Psoas muscle (tissue), 8 donors: ENCODE measurements at places on chromosomes 6 and 20.

- peak overlapping the region; percentile 84 for H3K27ac ChIP-seq
- H3K36me3 ChIP-seq, result no peaks in the 10 kb centered on the region
- H3K4me1 ChIP-seq, result peaks cover 13% of the 10 kb centered on the region
- H3K4me3 ChIP-seq, result peak overlapping the region; percentile 88
- DNase-seq, result peak; percentile 73
These were observed 1.1 kb downstream of the SOX4 start for GRCh38 chr6:21594416-21595281.

- no peak overlapping the region for H3K4me3 ChIP-seq
- no peak for DNase-seq
- peaks cover 11% of the 10 kb centered on the region for H3K27me3 ChIP-seq
- H3K36me3 ChIP-seq, result no peaks in the 10 kb centered on the region
These were observed 135.4 kb downstream of the SMOC2 start for GRCh38 chr6:168576388-168576787.

GRCh38 chr20:3753098-3753497 is 14.5 kb downstream of the ADISSP start:
- no peak overlapping the region for H3K27ac ChIP-seq
- no peaks in the 10 kb centered on the region for H3K27me3 ChIP-seq
- H3K36me3 ChIP-seq, result no peaks in the 10 kb centered on the region
- no peaks in the 10 kb centered on the region for H3K4me1 ChIP-seq
- DNase-seq, result no peak

- H3K27ac ChIP-seq, result no peak overlapping the region
- no peaks in the 10 kb centered on the region for H3K4me1 ChIP-seq
- no peak overlapping the region for H3K4me3 ChIP-seq
- no peaks in the 10 kb centered on the region for H3K36me3 ChIP-seq
- DNase-seq, result no peak
These were observed 237.4 kb downstream of the PTPRK start for GRCh38 chr6:128282961-128283360.

- peaks cover 2% of the 10 kb centered on the region for H3K36me3 ChIP-seq
- H3K27me3 ChIP-seq, result no peaks in the 10 kb centered on the region
- no peaks in the 10 kb centered on the region for H3K4me1 ChIP-seq
- no peak overlapping the region for H3K4me3 ChIP-seq
- no peak for DNase-seq
- H3K27ac ChIP-seq, result no peak overlapping the region
These were observed 71.0 kb upstream of the MRAP2 start for GRCh38 chr6:83962582-83962981.

- H3K36me3 ChIP-seq, result no peaks in the 10 kb centered on the region
- H3K27ac ChIP-seq, result no peak overlapping the region
- DNase-seq, result no peak
- no peaks in the 10 kb centered on the region for H3K4me1 ChIP-seq
- no peaks in the 10 kb centered on the region for H3K27me3 ChIP-seq
These were observed 36.5 kb downstream of the SULF2 start for GRCh38 chr20:47748823-47749222.

DNA sequence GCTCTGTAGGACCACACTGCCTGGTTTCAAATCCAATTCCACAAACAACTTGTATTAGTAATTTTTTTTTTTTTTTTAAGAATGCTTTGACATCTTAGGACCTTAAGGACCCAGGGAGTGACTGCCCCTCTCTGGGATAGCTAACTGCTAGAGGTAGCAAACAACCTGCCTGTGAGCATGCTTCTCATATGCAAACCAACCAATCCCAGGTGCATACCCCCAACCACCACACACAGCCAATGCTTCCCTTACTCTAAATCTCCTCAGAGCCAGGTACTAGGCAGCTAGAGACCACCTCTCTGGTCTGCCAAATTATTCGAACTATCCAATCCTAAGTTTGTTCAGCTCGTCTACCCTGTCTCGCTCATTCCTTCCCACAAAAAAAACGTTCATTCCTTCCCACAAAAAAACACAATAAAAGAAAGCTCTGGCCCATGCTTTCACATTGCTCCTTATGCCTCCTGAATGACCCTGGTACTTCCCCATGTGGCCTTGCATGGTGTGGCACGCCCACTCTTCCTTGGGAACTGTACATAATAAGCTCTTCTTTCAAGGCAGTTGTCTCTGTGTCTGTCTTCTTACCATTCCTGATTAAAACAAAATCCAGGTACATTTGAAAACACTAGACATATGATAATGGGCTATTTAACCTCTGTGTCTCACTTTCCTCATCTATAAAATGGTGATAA is 6.4 kb downstream of the SERAC1 start:
- H3K27me3 ChIP-seq, result no peaks in the 10 kb centered on the region
- no peak overlapping the region for H3K4me3 ChIP-seq
- peaks cover under 1% of the 10 kb centered on the region for H3K4me1 ChIP-seq
- H3K36me3 ChIP-seq, result peaks cover 10% of the 10 kb centered on the region

DNA sequence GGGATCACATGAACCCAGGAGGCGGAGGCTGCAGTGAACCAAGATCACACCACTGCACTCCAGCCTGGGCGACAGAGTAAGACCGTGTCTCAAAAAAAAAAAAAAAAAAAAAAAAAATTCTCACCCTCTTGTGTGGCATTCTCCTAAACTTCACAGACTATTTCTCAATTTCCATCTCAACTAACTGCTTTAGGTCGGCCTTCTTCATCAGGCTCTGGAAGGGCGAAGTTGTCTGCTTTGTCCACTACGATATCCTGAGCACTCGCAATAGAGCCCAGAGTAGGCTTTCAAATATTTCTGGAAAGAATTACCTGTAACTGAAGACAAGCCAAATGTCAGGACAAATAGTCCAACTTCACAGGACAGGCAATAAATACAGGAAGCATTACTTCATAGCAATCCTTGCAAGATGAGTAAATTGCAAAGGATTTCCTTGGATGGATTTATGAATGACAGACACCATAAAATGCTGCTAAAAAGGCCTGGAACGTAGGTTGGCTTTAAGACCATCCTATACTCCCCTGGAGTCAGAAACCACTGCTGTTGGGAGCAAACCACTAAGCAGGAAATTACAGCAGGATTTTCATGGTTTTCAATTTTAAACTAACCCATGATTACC is 116.3 kb upstream of the SLC2A12 start:
- H3K27me3 ChIP-seq, result no peaks in the 10 kb centered on the region
- DNase-seq, result no peak
- peaks cover 13% of the 10 kb centered on the region for H3K36me3 ChIP-seq
- peak overlapping the region; percentile 98 for H3K27ac ChIP-seq
- peaks cover 36% of the 10 kb centered on the region for H3K4me1 ChIP-seq

DNA sequence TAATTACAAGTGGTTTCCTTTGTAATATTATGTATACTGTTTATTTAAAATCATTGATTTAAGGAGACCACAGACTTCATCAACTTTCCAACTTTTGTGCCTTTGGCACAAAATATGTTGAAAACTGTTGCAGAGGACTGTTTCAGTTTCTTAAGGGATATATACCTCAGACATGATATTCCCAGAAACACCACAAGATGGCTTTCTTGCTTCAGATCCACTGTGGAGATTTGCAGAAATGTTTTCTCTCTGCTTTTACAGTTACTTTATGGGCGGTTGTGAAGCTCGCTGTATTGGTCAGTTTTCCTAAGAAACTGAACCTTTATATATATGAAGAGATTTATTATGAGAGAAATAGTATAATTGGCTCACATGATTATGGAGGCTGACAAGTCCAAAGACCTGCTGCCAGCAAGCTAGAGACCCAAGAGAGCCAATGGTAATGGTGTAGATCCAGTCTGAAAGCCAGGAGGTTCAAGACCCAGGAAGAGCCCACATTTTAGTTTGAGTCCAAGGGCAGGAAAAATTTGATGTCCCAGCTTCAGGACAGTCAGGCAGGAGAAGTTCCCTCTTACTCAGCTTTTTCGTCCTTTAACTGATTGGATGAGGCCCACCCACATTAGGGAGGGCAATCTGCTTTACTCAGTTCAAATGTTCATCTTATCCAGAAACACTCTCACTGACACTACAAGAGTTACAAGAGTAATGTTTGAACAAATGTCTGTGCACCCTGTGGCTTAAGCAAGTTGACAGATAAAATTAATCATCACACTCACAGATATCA is 12.8 kb downstream of the ME1 start:
- no peak overlapping the region for H3K27ac ChIP-seq
- DNase-seq, result no peak
- H3K36me3 ChIP-seq, result no peaks in the 10 kb centered on the region
- no peaks in the 10 kb centered on the region for H3K4me1 ChIP-seq
- H3K27me3 ChIP-seq, result no peaks in the 10 kb centered on the region
- no peak overlapping the region for H3K4me3 ChIP-seq

DNA sequence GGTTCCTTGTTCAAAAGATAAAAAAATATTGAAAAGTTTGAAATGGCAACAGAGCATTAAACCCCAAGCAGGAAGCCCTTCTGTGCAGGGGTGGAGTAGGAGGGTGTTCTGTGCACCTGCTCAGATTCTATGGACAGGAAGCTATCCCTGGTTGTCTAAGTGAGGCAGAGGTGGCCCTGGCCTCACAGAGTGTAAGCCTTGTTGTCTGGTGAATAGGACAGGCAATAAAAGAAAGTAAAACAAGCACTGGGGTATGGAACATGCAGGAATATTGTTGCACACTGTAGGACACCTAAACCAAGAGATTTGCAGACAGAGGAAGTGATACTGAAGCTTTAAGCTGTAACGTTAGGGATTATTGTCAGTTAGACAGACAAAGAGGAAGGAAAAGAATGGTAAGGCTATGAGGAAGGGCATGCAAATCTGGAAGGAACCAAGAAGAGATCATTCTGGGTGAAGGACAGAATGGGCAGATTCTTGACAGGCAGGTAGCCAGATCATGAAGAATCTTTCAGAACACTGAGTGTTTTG is 66.8 kb downstream of the TBC1D7 start:
- H3K27me3 ChIP-seq, result no peaks in the 10 kb centered on the region
- H3K36me3 ChIP-seq, result no peaks in the 10 kb centered on the region
- no peak for DNase-seq

DNA sequence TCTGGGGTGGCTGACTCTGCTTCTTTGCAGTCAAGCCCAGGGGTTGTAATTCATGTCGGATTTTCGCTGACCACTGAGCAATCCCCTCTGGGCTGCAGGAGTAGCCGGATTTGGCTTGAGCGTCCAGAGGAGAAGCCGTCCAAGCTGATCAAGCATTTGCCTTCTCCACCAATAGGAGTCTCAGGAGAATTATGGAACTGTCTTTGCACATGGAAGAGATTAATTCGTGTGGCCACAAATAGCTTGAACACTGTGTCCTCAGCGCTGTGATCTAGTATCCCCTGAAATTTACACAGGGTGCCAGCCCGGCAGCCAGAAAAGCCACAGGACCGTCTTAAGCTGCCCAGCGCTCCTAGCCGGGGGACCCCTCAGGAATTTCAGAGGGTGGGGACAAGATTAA is 37.1 kb downstream of the EYA2 start:
- H3K36me3 ChIP-seq, result no peaks in the 10 kb centered on the region
- peak; percentile 57 for DNase-seq
- H3K4me3 ChIP-seq, result no peak overlapping the region
- H3K27me3 ChIP-seq, result no peaks in the 10 kb centered on the region

GRCh38 chr20:25315418-25316210 is 67.7 kb downstream of the PYGB start:
- H3K36me3 ChIP-seq, result no peaks in the 10 kb centered on the region
- H3K4me3 ChIP-seq, result no peak overlapping the region
- H3K27ac ChIP-seq, result no peak overlapping the region
- DNase-seq, result no peak
- peaks cover 11% of the 10 kb centered on the region for H3K4me1 ChIP-seq
- no peaks in the 10 kb centered on the region for H3K27me3 ChIP-seq

DNA sequence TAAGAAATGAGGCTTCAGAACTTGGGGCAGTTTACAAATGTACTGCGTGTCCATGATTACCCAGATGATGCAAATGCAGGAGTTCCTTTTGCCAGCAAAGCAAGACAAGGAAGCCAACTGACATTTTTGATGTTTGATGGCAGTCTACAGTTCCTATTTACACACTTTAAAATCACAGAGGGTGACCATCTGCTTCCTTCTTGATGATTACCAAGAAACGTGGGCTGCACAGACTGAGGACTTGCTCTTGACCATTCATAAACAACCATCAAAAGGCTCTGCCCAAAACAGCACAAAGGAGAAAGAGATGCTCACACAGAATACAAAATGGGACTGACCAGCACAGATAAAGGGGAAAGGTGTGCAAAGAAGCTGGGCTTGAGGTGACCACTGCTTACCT is 79.8 kb upstream of the TRAF3IP2 start:
- H3K4me3 ChIP-seq, result no peak overlapping the region
- H3K36me3 ChIP-seq, result no peaks in the 10 kb centered on the region
- peak overlapping the region; percentile 31 for H3K27ac ChIP-seq

DNA sequence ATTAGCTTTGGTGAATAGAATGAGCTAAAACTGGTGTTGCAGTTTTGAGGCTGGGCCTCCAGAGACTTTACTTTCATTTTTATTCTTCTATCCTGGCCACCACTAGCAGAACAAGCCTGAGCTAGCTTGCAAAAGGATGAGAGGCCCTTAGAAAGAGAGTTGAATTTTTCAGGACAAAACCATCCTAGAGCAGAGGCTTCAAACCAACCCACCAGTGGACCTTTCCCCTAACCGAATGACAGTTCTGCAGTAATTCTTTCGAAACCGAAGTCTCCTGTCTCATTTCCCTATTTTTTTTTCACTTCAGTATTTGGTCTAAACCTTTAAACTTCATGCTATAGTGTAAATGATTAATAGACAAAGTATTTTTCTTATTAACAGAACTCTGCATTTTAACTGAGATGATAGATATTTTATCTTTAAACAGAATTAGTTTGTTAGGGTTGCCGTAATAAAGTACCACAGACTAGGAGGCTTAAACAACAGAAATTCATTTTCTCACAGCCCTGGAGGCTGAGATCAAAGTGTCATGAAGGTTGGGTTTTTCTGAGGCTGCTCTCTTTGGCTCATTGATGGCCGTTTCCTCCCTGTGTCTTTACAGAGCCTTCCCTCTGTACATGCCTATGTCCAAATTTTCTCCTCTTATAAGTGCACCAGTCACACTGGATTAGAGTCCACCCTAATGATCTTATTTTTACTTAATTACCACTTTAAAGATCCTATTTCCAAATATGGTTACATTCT is 80.6 kb upstream of the PAK5 start:
- no peaks in the 10 kb centered on the region for H3K36me3 ChIP-seq
- H3K4me1 ChIP-seq, result no peaks in the 10 kb centered on the region
- no peaks in the 10 kb centered on the region for H3K27me3 ChIP-seq
- no peak for DNase-seq
- H3K27ac ChIP-seq, result no peak overlapping the region
- no peak overlapping the region for H3K4me3 ChIP-seq

DNA sequence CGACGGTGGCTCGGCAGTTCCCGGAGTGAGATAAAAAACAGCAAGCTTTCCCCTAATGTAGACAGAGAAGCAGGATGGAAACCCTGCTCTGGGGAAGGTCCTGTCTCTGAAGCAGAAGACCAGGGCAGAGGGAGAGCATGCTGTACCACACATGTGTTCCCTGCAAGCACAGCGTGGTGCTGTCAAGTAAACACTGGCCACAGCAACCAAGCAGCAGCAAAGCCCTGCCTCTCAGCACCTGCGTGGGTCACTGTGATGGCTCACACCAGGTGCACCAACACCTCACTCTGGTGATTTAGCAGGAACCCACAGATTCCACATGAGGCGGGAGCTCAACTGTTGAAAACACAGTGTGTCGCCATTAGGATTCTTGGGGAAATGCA is 65.2 kb upstream of the TXNDC5 start:
- peak overlapping the region; percentile 28 for H3K4me3 ChIP-seq
- H3K27ac ChIP-seq, result no peak overlapping the region
- H3K4me1 ChIP-seq, result no peaks in the 10 kb centered on the region
- no peak for DNase-seq
- H3K27me3 ChIP-seq, result no peaks in the 10 kb centered on the region
- no peaks in the 10 kb centered on the region for H3K36me3 ChIP-seq
